GM20000 (cell line): ENCODE measurements at places on chromosomes 6 and 20.

DNA sequence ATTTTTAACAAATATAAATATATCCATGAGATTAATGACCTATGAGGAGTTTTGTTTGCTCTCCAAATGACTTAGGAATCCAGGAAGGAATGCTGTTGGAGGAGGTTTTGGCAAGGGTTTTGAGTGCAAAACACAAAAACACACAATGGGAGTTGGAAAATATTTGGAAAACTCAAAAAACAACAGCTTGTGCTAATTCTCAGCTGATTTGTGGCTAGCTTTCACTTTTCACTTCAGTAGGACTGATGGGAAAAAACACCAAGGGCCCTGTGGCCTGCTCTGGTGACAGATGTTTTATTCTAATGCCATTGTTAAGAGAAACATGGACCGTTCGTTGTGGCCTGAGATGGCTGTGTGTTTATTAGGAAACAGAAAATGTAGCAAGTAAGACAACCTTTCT, 113.9 kb downstream of the ALDH8A1 start:
- no peak for DNase-seq

DNA sequence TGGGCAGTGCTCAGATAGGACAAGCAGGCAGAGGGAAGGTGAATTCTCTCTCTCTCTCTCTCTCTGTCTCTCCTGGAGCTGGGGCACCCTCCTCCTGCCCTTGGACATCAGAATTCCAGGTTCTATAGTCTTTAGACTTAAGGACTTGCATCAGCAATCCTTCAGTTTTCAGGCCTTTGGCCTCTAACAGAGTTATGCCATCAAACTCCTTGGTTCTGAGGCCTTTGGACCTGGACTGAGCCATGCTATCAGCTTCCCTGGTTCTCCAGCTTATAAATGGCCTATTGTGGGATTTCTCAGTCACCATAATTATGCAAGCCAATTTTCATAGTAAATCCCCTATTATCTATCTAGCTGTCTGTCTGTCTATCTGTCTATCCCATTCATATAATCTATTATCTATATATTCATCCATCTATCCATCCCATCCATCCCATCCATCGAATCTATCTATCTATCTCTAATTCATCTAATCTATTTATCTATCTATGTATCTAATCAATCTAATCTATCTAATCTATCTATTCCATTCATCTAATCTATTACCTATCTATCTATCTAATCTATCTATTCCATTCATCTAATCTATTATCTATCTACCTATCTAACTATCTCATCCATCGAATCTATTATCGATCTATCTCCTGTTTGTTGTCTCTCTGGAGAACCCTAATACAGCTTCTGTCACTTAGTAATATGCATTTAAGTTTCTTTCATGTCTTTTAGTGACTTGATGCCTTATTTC, 48.2 kb upstream of the HIVEP1 start:
- DNase-seq, result no peak

GRCh38 chr20:33437141-33437911, 6.2 kb downstream of the SNTA1 start:
- DNase-seq, result no peak

DNA sequence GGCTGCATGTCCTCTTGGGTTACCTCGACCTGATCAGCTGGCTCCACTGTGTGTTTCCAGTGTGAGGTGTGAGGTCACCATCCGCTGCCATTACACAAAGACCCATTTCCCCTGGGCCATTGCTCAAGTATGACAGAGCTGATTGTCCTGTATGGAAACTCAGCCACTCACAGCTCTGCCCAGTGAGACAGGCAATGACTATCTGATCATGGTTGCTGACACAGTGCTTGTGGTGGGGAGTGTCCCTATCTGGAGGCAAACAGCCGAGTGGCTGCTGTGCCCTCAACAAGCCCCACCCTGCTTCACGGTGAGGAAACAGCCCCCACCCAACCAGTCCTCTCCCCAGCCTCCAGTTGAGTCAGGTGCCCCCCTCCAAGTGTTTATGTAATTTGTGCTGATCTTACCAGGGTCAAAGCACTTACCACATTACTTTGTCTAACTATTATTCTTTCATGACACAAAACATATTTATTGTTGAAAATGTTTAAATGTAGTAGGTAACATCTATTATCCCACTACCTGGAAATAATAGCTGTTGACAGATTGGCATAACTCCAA, 11.7 kb upstream of the MAPK13 start:
- DNase-seq, result no peak

DNA sequence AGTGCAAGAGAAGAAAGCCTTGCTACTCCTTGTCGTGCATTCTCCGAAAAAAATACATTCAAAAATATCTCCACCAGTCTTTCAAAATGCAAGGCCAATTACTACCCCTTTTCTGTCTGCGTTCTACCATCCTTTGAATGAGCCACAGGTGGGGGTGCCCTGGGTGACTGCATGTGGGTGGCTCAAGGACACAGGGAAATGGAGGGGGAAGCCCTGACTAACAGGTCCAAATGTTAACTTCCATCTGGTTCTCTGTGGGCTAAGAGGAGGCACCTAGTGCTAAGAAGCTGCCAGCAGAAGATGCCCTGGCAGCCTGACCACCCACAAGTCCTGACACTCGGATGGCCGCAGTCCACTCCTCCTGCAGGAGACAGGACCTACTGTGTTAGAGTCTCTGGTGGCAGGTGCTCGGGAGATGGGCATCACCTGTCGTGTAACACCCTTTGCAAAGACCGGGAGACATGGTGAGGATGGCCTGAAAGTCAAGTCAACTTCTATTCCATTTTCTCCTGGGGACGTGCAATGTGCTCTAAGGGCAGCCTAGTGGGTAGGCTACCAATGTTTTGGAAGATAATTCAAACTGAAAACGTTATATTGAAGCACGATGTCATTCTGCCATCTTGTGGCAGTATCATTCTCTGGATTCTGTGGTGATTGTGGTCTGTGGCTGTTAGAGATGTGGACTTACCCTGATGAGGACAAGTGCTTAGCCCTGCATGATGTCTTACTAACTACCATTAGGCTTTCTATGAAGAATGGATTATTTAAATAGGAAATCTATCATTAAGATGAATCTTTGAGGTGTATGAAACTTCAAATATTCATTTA, 27.4 kb upstream of the IGF2R start:
- peak; percentile 39 for DNase-seq

DNA sequence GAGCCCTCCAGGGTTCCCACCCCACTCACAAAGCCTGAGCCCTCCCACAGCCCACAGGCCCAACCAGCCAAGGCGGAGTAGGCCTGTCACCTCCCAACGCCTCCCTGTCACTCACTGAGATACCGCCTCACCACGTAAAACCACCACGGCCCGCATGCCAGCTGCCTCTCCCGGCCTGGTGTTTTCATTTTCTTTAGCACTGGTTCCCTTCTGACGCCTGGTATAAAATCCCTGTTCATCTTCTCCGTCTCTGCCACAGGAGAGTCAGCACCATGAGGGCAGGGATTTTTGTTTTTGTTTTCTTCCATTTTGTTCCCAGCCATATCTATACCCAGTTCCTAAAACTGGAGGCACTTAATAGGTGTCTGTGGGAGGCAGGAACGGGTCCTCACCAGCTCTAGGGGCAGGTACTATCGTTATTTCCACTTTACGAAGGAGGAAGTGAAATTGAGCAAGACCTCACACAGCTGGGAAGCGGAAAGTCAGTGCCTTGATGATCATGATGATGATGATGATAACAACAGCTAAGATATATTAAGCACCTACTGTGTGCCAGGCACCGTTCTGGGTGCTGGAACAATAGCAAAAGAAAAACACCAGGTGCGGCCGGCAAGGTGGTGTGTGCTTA, 58.6 kb downstream of the SNAI1 start:
- DNase-seq, result peak; percentile 55

GRCh38 chr20:57879779-57880570, 170.2 kb upstream of the PMEPA1 start:
- no peak for DNase-seq

- no peak for DNase-seq
Measured at GRCh38 chr6:71088166-71088565, 131.3 kb upstream of the B3GAT2 start.

DNA sequence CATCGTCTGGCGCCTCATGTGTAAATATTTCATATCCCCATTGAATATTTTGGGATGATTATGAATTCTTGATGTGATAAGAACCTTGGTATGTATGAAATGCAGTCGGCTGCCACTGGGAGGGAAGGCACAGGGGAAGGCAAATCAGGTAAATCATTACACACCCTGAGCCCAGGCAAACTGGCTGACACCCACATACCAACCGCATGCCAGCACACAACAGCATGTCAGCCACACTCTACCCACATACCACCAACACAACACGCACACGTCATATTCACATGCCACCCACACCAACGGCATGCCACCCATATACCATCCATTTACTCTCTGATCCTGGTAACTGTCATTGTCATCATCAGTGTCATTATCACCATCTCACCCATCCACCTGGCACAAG, 28.3 kb upstream of the MDGA1 start:
- no peak for DNase-seq

GRCh38 chr6:48813836-48814235, 649.2 kb downstream of the MMUT start:
- no peak for DNase-seq

DNA sequence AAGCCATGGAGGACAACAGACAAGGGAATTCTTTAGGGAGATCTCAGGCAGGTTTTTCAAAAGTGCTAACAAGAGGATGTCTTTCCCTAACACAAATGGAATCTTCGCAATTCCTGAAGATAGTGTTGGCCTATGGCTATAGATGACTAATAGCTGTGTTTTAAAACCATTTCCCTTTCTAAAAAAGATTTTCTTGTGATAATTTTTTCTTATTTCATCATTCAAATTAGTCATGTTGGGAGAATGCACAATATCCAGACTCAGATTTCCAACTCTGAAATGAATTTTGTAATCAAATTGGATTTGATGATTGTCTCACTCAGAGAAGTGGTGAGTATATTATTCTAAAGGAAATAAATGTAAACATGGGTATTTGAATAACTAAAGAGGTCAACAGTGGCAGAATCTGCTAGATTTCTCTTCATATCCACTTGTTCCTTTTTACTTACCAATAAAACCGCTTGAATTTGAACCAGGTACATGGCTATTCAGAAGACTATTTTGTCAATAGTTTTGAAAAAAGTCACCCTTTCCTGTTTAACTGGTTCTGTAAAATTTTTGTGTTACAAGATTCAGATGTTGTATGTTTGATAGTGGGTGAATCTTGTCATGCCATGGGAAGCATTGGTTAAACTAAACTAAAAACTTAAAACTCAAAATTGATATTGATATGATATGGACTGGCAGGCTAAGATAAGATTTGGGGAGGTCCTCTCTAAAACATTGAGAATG, 1223.7 kb upstream of the EYS start:
- no peak for DNase-seq

DNA sequence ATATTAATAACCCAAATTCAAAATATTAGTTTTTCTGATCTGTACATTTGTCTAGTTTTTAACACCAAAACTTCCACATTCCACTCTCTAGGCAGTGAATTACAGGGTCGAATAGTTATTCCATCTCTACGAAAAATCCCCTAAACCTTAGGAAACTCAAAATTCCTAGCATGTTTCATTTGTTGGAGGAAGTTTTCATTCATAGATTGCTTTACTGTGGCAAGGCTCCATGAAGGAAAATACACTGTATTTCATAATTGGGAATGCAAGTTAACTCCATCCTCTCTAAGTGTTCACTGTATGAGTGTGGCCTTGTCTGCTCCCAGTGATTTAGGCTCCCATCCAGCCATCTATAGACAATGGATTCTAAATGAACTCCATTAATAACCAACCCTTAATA, 296.1 kb downstream of the TENT5A start:
- no peak for DNase-seq

GRCh38 chr6:65938000-65938399, 231.0 kb upstream of the EYS start:
- DNase-seq, result no peak

DNA sequence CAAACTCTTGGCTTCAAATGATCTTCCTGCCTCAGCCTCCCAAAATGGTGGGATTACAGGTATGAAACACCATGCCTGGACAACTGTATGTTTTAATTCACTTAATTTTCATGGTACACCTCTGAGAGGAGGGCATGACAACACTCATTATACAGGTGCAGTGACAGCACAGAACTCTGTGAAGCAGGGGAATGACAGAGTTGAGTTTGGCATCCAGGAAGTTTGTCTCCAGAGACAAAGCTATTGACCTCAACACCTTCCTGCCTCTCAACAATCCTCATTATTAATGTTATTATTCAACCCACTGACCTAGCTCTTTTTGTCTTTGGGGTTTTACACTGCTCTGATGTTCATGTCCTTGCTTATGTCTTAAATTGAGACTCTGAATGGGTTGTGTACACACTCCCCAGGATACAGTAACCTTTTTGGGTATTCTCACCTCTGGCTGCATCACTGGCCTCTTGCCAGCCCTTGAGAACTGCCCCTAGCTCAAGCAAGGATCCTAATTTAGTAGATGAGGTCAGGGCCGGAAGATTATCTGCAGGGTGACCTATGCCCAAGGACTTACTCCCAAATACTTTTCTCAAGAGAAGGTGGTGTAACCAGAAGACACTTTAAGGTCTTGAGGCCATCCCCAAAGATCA, 13.0 kb upstream of the IER3 start:
- no peak for DNase-seq

DNA sequence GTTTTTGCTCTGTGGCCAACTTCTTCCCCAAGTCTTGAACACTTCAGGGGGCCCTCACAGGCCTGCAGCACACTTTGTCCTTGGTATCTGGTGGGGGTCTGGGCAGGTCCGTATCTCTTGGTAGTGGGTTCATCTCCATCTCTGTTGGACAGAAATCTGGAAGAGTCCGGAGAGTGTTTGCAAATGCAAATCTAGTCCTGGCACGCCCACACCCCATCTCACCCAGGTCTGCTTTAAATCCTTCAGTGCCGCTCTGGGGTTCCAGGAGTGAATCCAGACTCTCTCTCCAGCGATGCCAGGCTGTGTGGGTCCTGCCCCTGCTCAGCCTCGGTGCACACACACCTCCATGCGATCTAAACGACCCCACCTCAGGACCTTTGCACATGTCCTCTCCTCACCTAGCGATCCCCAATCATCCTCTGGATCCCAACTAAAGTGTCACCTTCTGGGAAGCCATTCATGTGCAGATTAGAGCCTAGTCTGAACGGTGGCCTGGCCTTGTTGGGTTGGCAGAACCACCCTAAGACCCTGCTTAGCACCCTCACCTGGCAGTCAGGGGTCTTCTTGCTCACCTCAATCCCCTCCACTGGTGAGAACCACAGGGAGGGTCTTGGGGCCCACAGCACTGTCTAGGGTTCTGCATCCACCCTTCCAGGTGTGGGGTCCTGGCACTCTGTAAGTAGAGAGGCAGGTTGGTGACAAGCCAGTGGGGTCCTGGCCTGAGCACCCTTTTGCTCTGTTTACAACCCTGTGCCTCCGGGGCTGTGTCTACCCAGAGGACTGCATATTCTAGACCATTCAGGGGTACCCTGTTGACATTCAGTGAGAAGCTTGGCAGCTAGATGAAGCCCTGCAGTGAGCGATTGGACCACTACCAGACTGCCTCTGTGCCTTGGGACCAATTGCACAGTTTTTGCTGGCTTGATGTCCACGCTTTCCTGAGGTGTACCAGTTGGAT, 100.8 kb downstream of the SYCP2 start:
- no peak for DNase-seq

- DNase-seq, result no peak
Measured at GRCh38 chr6:138977242-138977641, 10.8 kb downstream of the REPS1 start.

GRCh38 chr20:47127999-47128398, 228.5 kb downstream of the ZMYND8 start:
- no peak for DNase-seq
